ENCODE measurements at places on chromosomes 16 and 17. TPM values are rescaled to one million over a fixed set of nuclear protein-coding genes. Genes with fewer than 3 reads are reported as not detected.

Gene CIBAR2
- not detected for total RNA-seq

Gene SHISA9
- total RNA-seq: not detected

Gene DOC2B
- total RNA-seq: 0.18 TPM

Gene RDM1
- total RNA-seq: not detected

Gene HSPB9
- not detected for total RNA-seq

Gene RBFOX1
- total RNA-seq: not detected

Gene TNFRSF13B
- 1.1 TPM for total RNA-seq

Gene CORO6
- 2.6 TPM for total RNA-seq

Gene RUSF1
- 60.7 TPM for total RNA-seq

Gene KRT27
- not detected for total RNA-seq

Gene HSD11B2
- not detected for total RNA-seq

Gene OVCA2
- 28.4 TPM for total RNA-seq

Gene CA5A
- total RNA-seq: not detected

Gene KCNH4
- 0.94 TPM for total RNA-seq

Gene SMYD4
- total RNA-seq: 16.8 TPM

Gene SDF2
- total RNA-seq: 38.5 TPM

Gene SLC35G6
- not detected for total RNA-seq

Gene ACSM2B
- not detected for total RNA-seq

Gene MYOCD
- not detected for total RNA-seq

Gene CDRT15L2
- not detected for total RNA-seq

Gene CTRB1
- not detected for total RNA-seq

Gene OTOP3
- not detected for total RNA-seq

Gene SP2
- 33.2 TPM for total RNA-seq

Gene PPP4C
- total RNA-seq: 89.3 TPM

Gene GHDC
- total RNA-seq: 13.5 TPM

Gene PPM1E
- not detected for total RNA-seq

Gene USP32
- 34.2 TPM for total RNA-seq

Gene CACNG3
- total RNA-seq: not detected

Gene ODAD4
- 3.7 TPM for total RNA-seq

Gene C16orf54
- total RNA-seq: 172 TPM

Gene CARD14
- total RNA-seq: not detected

Gene MRC2
- 4.4 TPM for total RNA-seq

Gene CCDC144A
- total RNA-seq: 11.8 TPM

Gene LCAT
- 5.7 TPM for total RNA-seq

Gene TEX14
- 0.60 TPM for total RNA-seq

Gene SLC13A2
- not detected for total RNA-seq

Gene MEOX1
- 6.0 TPM for total RNA-seq

Gene ATP2A1
- total RNA-seq: 0.75 TPM

Gene LPO
- total RNA-seq: 0.44 TPM

Gene NTN1
- 0.12 TPM for total RNA-seq

Gene HOXB1
- not detected for total RNA-seq

Gene SCGB1C2
- total RNA-seq: not detected

Data from T-helper 17 cell (primary cell).